ENCODE measurements at places on chromosomes 7 and 10.

DNA sequence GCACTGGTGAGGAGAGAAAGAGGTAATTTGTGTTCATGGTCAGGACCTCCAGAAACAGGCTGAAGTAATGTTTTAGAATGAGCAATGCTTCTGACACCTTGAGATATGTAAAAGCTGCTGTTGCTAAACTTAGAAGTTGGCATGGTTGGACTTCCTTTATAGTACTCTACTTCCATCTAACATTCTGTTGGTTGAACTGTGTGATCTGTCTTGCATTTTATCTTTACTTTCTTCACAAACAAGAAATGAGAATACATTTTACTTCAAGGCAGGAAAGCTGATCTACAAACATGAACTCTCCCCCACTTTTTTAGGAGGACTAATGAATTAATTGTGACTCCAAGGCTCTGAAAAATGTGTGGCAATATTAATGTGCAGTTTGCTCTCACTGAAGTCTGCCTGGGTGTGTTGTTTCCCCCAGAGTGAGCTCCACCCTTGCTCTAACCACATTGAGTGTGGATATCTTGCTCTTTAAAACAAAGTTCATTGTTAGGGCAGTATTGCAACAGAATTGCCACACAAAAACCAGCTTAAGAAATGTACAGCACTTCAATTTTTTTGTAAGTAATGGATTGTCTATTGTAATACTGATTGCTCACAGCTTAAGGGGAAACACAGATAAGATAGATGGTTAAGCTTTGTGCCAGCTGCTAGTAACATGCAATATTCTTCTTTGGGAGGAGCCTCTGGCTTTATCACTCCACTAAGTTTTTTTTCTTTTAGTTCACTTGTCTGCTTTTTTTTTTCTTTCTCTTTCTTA is 69.0 kb downstream of the ADD3 start:
- no peak for DNase-seq

DNA sequence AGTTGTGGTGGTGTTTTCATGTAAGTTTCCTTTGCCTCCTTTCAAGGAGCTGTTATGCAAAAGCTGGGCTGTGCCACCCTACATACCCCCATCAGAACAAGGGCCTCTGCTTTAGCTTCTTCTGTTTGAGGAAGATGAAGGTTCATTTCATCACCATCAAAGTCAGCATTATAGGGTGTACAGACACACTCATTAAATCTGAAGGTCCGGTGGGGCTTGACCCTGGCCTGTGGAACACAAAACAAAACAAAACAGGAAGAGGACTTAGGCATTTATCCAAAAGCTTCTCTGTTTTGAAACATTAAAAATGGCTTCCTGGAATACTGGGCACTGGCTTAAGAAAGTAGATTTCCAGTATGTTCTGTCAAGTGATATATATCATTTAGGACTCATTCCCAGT is 15.8 kb downstream of the POLR3A start:
- no peak for DNase-seq

DNA sequence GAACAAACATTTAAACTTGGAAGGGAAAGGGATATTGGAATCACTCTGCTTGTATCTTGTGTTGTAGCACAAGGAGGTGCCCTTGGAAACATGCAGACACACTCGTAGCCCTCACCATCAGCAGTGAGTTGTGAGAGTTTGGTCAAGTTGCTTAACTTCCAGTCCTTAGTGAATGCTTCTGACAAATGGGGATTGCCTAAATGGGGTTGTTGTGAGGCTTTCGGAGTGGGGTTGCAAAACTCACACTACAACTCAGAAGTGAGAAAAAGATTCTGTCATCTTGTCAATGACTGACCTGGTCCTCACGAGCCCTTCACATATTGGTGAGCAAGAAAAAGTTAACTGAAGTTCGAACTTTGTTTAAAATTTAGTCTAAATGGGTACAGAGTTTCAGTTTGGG is 29.0 kb upstream of the GSDME start:
- no peak for DNase-seq

DNA sequence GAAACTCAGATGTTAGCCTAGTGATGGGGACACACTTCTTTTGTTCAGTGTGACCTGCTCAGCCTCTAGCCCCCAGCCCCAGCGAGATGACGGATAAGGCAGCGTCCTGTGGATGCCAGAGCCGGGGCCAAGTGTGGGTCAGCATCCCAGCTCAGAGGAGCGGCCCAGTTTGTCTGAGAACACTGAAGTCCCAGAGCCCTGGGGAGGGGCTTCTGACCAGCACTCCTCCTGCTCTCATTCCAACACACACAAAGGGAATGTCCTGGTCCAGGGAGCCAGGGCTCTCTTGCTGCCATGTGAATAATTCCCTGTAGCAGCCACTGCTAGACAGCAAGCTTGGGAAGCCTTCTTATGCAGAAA is 4.5 kb upstream of the ATP6V0E2 start:
- DNase-seq, result no peak
